ENCODE measurements at places on chromosomes 7 and 10. TPM values are rescaled to one million over a fixed set of nuclear protein-coding genes. Genes with fewer than 3 reads are reported as not detected.

Gene ASIC3
- total RNA-seq: 0.47 TPM

Gene GIMAP6
- not detected for total RNA-seq

Gene TUBB8
- total RNA-seq: not detected

Gene SLC16A12
- 16.1 TPM for total RNA-seq

Gene OGDHL
- 0.82 TPM for total RNA-seq

Data from pericardium fibroblast (primary cell).